Skeletal muscle cell (primary cell): ENCODE measurements at places on chromosomes 4 and X.

- DNase-seq = no peak
Measured at GRCh38 chrX:132958091-132958703, at the start of gene HS6ST2. TSS of gene HS6ST2 (minus strand) at chrX:132958629.

- no peak for DNase-seq
Measured at GRCh38 chr4:39642885-39643552, 4.4 kb upstream of the SMIM14 start.

DNA sequence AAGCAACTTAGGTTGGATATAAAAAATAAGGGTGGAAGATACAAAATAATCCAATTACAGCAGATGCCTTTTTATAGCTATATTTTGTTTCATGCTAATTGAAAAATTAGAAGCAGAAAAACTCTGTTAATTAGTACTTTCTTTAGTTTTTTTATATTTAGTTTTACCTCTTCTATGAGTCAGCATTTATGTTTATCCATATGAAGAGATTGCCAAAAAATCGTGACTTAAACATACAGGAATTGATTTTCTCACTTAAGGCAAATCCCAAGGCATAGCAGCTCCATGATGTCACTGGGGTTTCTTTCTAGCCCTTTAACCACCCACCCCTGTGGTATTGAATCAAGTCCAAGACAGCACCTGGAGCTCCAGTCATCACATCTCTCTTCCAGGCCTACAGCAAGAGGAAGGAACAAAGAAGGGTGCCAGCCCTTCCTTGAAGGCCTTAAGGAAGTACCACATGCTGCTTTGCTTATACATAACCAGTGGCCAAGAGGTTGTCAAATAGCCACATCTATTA, 365.8 kb upstream of the TENM3 start:
- peak; percentile 55 for DNase-seq

DNA sequence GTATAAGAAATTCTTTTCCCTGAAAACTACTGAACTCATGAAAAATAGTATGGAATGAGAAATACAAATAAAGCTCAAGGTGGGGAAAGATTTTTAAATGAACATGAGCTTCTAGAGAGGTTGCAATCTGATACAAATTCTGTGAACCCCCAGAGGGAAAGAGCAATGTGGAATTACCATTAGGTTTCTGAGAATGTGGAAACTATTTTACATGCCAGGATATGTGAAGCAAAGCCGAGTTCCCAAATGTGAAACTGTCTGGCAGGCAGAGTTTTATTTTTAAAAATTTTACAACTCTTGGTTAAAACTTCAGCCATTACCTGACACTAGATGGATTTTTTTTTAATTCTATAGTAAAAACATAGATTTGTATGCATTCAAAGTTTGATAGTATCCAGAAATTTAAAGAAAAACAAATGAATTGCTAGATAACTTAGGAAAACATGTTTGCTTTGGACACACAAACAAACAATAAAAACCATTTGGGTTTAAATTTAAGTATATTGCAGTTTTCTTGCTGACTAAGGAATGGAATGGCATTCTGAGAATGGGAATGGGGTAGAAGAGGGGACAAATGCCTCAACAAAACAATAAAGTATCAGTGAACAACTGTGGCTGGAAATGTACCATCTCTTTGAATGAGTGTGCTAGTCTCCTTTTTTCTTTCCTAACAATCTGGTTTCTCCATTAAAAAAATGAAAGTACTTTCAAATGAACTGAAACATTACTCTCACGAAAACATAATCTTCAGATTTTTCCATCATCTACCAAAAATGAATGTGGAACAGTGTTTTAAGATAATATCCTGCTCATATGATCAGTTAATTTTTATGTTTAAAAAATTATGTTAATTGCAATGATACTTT, 99.6 kb downstream of the PCDH18 start:
- DNase-seq = no peak

DNA sequence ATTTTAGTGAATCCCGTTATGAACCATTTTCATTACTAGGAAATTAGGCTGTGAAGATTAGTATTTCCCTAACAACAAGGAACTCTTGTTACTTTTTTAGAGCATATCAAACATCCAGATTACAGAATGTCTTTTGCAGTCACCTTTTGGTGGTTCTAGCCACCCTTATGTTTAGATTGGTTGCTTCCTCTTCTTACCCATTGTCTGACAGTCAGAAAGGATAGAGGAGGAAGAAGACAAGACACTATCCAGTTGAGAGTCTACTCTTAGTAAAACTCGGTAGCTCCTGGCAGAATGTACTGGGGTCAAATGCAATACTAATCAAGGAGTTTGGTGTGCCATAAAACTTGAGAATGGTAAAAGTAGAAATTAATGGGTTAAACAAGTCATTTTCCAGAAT, 1.6 kb upstream of the GUCY1A1 start:
- no peak for DNase-seq

DNA sequence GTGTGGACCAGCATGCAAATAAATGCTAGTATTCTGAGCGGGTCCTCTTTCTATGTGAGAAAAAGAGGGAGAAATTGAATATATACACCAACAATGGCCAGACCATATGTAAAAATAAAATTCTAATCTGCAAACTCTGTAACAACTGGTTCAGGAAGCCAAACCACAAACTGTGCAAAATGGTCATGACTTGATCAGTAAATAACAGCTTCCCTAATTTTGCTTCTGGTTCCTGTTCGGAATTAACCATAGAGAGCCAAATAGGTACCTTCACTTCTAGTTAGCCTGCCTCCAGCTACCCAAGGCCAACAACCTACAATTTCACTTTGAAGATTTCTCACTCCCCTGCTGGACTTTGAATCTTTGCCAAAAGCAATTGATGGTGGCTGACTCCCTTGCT, 1313.2 kb downstream of the ADGRL3 start:
- DNase-seq = no peak

- no peak for DNase-seq
Measured at GRCh38 chr4:7392438-7393421, 42.0 kb downstream of the PSAPL1 start.

- no peak for DNase-seq
Measured at GRCh38 chr4:145390571-145390970, 91.1 kb upstream of the SMAD1 start.

DNA sequence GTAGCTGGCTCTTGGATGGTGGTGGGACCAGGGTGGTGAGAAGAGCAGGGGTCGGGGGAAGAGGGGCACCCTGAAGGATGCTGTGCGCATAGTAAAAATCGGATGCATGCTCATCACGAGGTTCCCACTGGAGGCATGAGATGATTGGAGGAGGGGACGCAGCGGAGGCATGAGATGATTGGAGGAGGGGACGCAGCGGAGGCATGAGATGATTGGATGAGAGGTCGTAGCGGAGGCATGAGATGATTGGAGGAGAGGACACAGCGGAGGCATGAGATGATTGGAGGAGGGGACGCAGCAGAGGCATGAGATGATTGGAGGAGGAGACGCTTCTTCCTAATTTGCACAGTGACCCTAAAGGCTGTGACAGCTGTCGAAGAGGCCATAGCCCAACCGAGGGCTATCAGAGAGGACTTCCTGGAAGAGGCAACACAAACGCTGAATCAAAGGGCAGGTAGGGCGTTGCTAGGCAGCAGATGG, 106.7 kb downstream of the ADRA2C start:
- DNase-seq = no peak

- no peak for DNase-seq
Measured at GRCh38 chr4:3851211-3851610, 85.0 kb downstream of the ADRA2C start.

GRCh38 chr4:79820427-79820826, 252.6 kb downstream of the ANTXR2 start:
- no peak for DNase-seq

DNA sequence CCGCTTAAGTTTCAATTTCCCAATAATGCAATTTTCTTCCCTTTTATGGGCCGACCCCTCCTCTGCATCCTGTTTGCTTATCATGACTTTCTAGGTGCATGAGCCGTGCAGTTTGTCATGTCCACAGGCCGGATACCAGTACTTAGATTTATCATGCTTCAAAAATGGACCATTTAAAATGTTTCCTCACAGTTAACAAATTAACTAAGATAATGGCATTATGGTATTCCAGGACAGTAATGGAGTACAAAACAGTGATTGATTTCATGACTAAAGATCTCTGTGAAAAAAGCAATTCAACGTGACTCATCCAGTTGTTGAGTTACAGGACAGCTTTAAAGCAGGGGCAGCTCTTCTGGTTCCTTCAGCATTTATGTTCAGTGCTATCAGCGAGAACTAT, 23.0 kb downstream of the SNX25 start:
- no peak for DNase-seq

DNA sequence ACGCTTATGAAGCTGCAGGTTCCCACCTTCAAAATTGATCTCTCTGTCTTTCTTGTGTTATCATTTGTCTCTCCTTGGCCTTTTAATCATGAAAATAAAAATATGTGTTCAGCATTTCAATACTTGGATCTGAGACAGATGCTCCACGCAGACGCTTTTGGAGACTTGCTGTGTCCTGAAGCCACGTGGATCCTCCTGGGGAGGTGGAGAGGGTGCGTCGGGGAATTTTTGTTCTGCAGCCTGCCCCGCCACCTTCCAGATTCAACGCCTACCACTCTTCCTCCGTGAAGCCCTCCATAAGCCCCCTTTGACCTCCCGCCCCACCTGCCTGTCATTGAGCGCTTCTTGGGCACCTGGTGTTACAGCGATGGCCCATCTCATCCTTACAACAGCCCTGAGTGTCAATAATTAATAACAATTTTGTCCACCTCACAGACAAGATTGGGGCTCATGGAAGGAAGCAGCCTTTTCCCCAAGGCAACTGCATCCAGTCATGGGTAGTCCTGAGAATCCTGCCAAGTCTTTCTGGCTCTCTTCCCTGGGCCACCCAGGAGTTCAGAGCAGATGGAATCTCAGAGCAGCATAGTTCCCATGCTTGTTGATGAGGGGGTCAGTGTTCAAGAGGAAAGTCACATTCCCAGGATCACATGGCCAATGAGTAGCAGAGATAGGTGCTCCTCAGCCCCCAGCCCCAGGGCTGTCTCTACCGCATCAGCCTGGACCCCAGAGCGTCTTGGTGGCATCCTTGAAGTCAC, 172.6 kb upstream of the PSAPL1 start:
- no peak for DNase-seq

GRCh38 chrX:2526390-2526789, 25.6 kb upstream of the DHRSX start:
- no peak for DNase-seq

- DNase-seq = no peak
Measured at GRCh38 chr4:108094923-108095482, 73.7 kb downstream of the LEF1 start.

DNA sequence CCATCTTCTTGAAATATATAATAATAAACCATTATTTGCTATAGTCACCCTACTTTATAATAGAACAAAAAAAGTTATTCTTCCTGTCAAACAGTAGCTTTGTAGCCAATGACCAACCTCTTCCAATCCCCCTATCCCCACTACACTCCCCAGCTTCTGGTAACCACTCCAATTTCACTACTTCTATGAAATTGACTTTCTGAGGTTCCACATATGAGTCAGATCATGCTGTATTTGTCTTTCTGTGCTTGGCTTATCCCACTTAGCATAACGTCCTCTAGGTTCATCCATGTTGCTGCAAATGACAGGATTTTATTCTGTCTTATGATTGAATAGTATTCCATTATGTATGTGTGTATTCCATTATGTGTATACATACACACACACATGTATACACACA, 809.7 kb upstream of the NDST4 start:
- DNase-seq = no peak

DNA sequence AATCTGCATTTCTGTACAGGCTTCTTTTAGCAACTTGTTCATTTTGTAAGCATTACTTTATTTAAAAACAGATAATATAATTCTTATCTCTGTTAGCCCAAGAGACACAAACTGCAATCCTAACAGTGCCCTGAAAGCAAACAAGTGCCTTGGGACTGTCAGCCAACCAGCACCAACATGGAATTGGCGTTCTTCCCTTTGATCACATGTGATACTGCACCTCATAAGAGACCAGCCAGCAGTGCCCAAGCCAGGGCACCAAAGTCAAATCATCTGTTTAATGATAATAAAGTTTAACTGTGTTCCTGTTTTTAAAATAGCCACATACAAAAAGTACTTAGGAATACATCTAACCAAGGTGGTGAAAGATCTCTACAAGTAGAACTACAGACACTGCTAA, 223.2 kb downstream of the PRDM5 start:
- no peak for DNase-seq

- DNase-seq = no peak
Measured at GRCh38 chr4:123453061-123453680, 56.6 kb downstream of the SPRY1 start.

DNA sequence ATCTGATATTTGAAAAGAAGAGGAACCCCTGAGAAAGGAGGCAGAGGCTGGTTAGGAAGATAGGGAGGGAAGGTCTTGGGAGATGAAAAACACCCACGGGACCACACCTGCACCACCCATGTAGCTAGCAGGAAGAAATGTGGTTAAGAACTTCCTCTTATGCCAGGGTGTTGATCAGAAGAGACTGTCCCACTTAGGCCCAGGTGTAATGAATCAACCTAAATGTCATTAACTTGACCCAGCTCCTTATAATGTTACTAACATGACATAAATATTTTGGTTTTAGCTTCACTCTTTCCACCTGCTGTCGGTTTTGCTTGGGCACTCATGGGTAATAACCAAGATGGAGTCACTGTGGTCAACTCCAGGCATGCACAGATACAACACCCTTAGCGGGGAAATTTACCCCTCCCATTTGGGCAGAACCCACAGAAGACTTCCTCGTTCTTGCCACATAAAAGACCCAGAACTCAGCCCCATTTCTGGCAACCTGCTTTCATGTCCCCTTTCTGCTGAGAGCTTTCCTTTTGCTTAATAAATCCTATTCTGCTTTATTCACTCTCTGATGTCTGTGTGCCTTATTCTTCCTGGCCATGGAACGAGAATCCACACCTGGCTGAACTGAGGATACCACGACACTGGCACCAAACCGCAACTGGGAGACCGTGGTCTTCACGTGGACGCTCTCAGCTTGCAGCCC, 46.8 kb downstream of the ZNF141 start:
- DNase-seq = no peak

GRCh38 chr4:177322881-177323280, 13.2 kb downstream of the NEIL3 start:
- DNase-seq = no peak

DNA sequence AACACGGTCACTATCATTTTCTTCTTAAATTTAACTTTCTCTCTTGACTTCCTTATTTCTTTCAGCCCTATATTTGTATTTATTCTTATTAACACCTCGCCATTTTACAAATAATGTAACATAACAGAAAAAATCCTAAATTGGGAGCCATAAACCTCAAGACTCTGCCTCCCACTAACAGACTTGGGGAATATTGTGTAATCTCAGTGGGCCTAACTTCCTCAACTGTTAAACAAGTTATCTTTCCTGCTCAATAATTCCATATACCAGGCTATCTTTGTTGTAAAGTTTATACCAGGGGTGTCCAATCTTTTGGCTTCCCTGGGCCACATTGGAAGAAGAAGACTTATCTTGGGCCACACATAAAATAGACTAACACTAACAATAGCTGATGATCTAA, 26.2 kb downstream of the PRSS12 start:
- no peak for DNase-seq

GRCh38 chr4:79739912-79740311, 331.9 kb upstream of the GK2 start:
- DNase-seq = no peak

GRCh38 chr4:143488687-143489086, 24.8 kb upstream of the SMARCA5 start:
- no peak for DNase-seq

GRCh38 chr4:6627832-6628231, 12.7 kb upstream of the MRFAP1 start:
- no peak for DNase-seq

GRCh38 chrX:105567082-105567481, 255.3 kb upstream of the NRK start:
- no peak for DNase-seq
